ENCODE measurements at places on chromosomes 16 and 17.
A peak's percentile ranks its signal among the peaks of the same experiment; 100 is the strongest.

- DNase-seq: no peak
Observed at GRCh38 chr17:42585353-42585752, 7.8 kb upstream of the PSMC3IP start.

DNA sequence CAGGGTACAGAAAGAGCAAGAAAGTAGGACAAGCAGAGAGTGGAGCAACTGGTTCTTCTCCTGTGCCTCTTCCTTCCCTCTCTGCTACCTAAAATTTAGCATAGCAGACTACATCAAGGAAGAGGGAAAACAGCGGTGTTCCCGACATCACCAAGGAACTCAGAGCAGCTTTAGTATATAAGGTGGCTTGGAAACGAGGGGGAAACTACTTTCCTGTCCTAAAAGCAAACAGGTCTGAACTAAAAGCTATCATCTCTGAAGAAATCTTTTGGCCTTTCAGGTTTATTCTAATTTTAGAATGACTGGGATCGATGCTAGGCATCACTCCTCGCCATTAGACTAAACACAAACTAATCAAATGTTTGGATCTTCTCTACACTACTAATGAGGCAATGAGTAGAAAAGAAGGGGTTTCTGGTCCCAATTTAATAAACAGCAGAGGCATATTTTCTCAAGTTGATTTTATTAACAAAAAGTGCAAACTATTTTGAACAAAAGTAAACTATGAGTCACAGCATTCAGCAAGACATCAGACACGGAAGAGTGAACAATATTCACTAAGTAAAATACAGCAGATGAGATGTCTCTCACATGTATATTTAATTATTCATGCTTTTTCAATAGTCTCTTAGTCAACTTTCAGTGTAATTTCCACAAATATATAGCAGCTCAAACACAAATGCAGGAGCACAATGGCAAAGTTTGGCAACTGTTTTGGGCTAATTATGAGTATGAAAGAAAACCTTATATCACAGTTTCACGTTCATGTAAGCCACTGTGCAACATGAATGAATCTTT is 108.7 kb downstream of the TRIM37 start:
- DNase-seq: no peak

DNA sequence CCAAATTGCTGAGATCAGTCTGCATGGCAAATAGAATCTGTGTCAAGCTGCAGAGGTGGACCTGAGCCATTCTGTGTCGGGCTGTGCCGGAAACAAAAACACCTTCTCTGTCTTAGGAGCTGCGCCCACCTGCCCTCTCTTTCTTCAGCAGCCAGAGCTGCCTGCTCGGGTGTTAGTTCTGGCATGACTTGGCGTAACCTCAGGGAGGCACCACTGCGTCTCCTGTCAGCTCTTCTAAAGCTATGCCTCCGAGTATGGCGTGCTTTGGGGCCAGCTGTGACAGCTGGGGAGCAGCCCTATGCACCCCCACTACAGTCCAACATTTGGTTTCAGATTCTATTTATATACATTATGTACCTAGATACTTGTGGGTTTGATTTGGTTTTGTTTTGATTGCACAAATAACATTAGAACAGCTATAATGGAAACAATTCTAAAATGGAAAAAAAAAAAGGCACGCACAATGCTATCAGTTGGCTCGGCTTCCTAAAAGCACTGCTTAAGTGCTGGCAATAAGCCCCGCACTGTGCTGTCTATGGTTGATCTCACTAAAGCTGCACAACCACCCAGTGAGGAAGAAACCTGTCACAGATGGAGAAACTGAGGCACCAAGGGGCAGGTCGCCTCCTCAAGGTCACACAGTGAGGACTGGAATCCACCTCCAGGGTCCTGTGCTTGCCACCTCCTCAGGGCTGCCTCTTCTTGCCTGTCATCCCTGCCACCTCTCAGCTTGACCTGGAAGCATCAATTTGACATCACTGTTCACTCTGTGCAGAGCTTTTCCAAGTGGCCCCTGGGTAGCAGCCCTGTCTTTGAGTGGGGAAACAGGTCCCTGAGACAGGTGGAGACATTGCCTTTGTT is 18.7 kb upstream of the ADGRG1 start:
- DNase-seq: no peak

DNA sequence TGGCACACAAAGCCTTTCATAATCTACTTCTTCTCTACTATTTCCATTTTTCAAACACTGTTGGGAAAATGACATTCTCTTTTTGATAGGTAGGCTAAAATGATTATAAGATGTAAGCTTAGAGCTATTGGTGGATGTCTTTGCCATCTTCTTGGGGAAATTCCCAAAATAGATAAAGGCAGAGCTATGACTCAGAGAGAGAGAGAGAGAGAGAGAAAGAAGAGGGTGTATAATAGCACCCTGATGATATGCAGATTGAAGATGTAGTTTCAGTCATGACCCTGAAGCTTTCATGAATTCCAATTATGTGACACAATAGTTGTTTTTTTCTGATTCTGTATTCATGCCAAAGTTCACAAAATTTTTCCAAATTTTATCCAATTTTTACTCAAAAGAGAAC is 529.1 kb downstream of the HS3ST4 start:
- DNase-seq: no peak

DNA sequence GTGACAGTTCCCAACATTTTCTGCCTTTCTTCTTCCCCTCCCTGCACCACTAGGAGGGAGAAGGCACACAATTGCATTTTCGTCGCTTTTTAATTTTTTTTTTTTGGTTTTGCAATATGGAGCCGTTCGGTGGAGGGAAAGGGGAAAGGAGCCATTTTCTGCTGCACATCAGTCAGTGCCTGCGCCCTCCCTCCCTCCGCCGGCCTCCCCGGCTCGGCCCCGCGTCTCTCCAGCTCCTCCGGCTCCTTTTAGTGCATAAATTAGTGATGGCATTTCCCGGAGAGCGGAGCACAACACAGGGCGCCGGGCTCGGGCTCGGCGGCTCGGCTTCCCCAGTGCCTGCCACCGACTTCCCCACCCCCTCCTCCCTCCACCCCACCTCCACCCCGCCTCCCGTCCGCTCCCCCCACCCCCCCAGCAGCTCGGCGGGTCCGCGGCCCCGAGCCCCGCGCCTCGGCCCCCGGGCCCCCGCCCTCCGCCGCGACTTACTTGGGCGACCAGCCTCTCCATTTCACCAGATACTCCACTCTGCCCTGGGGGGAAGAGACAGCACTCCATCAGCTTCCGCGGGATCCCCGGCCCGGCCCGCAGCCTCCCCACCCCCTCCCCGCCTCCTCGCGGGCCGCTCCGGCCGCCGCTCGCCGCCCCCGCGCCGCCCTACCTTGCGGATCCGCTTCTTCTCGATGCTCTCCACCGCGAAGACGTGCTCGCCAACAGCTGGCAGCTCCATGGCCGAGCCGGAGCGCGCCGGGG is 542 bp downstream of the CBX4 start:
- no peak for DNase-seq

GRCh38 chr16:87854053-87854906 is 15.0 kb downstream of the SLC7A5 start:
- DNase-seq: peak; percentile 84

- DNase-seq: no peak
Observed at GRCh38 chr17:58402679-58403078, 14.7 kb downstream of the RNF43 start.

GRCh38 chr16:89607937-89608740 is 5.3 kb upstream of the DPEP1 start:
- DNase-seq: no peak

GRCh38 chr16:88929091-88929445 is 47.9 kb downstream of the CBFA2T3 start:
- DNase-seq: no peak

DNA sequence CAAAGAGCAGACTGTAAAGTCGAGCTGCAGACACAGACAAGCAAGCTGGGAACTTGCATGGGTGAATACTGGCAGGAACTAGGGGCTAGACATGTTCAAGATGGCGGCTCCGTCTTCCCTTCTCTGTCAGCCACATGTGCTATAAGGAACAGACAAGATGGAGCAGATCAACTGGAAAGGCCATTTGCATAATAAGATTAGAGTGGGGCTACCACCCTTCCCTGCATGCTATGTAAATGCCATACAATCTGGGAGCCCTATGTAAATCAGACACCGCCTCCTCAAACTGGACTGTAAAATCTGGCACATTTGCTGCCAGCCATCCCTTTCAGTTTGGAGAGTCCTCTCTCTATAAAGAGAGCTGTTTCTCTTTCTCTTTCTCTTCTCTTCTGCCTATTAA is 640.1 kb upstream of the CDH8 start:
- DNase-seq: no peak

DNA sequence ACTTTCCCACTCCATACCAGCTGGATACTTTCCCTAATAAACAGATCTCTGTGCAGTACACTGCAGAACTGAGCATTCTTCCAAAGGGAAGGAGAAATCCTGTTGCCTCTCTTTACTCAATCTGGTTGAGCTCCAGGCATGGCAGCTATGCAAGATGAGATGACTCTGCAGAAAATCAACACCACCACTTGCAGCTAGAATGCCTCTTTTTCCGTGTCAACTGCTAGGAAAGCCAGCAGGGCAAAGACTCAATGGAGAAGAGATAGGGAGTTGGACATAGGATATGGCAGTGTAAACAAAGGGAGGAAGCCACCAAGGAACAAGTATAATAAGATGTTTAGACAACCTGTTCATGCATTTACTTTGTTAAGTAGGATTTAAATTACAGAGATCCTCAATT is 40.4 kb upstream of the CORO6 start:
- DNase-seq: no peak

DNA sequence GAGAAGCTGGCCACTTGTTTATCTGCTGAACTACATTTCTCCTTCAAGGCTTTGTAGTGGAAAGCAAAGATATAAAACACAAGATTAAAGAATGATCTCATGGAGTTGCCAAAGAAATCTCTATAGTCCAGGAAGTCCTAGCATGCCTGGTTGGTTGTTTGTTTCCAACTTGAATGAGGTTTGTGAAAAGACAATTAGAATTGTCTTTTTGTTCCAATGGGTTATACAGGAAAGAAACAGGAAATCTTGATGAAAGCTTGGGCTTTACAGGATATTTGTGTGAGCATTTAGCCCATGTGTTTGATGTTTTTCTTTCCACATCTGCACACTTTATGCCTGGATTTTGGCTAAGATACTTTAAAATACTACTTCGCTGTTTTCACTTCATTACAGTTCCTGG is 273.4 kb downstream of the CEP112 start:
- no peak for DNase-seq

GRCh38 chr16:4831616-4832015 is 15.5 kb downstream of the GLYR1 start:
- DNase-seq: no peak

DNA sequence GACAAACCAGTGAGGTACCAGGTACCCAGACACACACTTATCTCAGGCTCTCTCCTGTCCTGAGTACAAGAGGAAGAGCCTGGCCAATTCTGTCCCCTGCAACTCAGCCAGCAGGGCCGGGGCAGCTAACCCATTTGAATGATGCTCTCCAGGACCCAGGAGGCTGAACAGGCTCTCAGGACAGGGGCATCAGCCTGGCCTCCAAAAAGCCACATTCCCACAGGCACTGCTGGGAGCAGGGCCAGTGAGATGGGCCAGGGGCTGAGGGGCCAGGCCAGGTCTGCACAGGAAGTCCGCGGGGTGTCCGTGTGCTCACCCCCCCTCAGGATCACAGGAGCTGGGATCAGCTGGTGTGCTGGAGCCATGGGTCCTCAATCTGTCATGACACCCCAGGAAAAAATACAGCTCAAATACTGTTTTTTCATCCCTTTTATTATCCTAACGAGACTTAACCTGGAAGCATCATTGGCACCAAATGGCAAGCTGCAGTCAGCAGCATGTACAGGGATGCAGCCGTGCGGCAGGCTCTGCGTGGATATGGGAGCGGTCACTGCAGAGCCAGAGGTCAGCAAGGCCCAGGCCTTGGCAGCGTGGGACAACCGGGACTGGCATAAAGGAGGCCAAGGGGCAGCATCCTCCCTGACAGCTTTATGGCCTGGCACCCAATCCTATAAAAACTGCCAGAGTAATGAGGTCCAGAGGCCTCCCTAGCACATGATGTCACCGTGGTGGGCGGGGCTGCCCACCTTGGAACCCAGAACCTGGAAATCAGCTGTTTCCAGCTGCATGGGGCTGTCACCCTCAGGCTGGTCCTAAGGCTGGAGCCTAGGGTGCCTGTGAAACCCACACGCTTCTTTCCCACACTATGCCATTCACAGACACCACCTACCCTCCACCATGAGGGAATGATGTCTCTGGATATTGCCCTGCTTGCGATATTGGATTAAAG is 276.7 kb downstream of the C16orf95 start:
- DNase-seq: no peak

DNA sequence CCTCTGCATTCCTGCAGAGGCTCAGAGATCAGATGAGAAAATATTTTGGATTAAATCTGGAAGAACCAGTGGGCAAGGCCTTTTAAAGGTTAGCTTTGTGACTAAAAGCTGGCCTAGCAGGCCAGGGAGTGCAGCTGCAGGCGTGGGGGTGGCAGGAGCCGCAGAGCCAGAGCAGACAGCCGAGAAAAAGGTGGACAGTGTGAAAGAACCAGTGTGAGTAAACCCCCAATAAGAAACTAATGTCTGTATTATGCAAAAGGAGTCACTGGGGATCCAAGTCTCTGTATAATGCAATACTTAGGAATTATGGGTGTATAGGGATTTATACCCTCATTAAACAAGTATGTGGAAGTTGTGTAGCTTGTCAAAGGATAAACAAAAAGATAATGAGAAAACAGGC is 21.4 kb upstream of the SPACA3 start:
- no peak for DNase-seq

DNA sequence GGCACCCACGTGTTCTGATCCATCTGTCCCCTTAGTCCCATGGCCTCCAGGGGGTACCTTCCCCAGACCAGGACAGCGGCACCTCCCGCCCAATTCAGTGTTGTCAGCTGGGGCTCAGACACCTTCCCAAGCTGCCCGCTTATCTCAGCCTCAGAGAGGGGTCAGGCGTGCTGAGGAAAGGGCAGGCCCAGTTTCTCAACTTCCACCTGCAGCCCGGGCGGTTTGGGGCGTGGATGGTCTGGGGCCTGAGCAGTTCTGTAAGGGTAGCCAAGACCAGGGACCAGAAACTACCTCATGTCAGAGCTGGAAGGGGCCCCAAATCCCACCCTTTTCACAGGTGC is 5.1 kb downstream of the PLCD3 start:
- DNase-seq: no peak

DNA sequence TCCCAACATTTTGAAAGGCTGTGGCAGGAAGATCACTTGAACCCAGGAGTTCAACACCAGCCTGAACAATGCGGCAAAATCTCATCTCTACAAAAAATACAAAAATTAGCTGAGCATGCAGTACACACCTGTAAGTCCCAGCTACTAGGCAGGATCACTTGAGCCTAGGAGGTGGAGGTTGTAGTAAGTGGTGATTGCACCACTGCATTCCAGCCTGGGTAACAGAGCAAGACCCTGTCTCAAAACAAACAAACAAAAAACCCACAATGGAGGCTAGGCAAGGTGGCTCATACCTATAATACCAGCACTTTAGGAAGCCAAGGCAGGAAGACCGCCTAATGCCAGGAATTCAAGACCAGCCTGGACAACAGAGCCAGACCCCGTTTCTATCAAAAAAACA is 12.0 kb downstream of the APPBP2 start:
- DNase-seq: no peak

GRCh38 chr16:31708348-31708747 is 165.3 kb upstream of the ZNF267 start:
- DNase-seq: no peak

- no peak for DNase-seq
Observed at GRCh38 chr17:36859706-36860105, 77.6 kb upstream of the LHX1 start.
